ENCODE measurements at places on chromosomes 7 and 10.

- no peak for DNase-seq
These were observed 86.7 kb downstream of the RGS10 start for GRCh38 chr10:119455609-119456434.

DNA sequence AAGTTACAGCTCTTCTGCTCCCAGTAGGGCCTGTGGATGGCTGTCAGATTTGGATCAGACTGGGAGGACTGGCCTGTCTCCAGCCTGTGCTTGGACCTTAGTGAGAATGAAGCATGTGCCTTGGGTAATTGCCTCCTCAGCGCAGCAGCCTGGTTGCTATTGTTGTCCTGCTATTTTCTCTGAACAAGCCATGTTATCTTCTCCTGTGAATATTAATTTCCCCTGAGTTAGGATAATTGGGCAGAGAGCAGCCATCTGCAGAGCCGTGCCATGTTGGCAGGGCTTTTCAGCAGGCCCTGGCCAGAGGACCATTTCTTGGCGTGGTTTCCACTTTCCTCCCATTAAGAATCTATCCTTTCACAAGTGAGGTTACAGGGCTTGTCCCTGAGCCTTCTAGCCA lies 497.3 kb downstream of the SORCS3 start:
- no peak for DNase-seq

GRCh38 chr7:22443370-22444180 lies 56.4 kb downstream of the STEAP1B start:
- no peak for DNase-seq

DNA sequence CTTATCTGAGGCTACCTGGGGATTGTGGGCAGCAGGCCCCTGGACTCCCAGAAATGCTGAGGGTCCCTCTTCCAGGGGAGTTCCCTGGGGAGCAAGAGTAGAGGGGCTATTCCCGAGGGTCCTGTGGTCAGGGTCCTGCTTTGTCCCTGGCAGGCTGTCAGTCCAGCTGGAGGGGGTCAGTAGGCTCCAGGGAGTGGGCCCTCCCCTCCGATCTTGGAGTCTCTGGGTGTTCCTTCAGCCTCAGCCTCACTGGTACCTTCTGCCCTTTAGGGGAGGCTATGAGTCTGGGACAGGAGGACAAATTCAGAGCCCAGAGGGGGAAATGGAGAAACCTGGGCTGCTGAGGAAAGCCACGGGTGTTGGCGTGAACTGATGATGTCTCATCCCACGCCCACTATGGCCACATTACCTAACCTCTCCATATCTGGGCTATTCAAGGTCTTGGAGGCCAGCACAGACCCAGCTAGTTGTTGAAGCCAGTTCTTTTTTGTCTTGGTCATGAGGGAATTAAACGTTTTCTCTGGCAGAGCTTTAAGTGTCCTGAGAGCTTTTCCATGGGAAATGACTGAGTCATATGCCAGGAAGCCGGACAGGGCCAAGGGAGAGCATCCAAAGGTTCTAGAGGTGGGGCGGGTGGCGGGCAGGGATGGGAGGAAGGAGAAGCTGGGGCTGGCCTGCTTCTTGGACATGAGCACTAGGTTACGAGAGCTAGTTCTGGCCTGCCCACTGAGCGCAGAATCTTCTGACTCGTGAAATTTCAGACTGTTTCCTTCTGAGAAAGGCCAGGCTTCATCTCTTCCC lies 6.2 kb downstream of the CALHM2 start:
- no peak for DNase-seq

DNA sequence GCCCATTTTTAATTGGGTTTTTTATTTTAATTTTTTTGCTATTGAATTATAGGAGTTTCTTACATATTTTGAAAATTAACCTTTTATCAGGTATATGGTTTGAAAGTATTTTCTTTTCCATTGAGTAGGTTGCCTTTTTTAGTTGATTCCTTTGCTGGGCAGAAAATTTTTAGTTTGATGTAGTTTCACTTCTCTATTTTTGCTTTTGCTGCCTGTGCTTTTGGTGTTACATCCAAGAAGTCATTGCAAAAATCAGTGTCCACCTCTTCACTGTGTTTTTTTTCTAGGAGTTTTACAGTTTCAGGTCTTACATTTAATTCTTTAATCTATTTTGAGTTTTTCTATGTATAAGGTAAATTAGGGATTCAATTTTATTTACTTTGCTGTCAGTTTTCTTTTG lies 129.8 kb upstream of the FERD3L start:
- no peak for DNase-seq

DNA sequence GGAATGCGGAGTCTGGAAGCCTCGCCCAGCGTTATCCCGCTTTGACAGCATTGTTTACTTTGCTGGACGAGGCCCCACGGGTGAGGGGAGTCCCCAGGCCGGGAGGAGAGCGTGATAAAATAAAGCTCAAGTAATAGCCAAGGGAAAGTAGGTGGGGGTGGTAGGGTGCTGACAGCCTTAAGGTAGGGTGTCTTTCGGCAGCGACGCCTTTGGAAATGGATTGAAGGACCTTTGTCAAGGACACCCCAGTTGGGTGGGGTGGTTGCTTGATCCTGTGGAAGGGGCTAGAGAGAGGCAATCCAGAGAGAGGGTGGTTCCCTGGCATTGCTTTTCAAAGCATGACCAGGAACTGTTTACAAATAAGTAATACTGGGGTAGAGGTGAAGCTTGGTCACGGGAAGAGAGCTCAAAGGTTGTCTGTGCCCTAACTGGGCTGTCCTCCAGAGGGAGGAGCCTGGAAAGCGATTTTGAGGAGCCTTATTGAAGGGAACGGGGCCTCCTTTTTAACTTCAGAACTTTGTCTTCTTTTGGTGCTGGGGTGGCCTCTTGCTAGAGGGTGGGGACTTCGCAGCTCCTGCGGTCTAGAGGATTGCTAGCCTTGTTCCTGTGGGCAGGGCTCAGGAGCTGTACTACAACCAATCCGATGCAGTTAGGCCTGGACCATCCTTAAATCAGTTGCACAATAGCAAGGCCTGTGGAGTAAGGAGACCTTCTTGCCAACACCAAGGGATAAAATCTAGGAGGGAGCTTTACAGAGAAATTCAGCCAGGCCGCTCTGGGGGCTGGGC lies 1.3 kb downstream of the EIF4EBP2 start:
- no peak for DNase-seq

GRCh38 chr10:104664205-104664604 lies 23.1 kb downstream of the SORCS3 start:
- DNase-seq, result no peak

DNA sequence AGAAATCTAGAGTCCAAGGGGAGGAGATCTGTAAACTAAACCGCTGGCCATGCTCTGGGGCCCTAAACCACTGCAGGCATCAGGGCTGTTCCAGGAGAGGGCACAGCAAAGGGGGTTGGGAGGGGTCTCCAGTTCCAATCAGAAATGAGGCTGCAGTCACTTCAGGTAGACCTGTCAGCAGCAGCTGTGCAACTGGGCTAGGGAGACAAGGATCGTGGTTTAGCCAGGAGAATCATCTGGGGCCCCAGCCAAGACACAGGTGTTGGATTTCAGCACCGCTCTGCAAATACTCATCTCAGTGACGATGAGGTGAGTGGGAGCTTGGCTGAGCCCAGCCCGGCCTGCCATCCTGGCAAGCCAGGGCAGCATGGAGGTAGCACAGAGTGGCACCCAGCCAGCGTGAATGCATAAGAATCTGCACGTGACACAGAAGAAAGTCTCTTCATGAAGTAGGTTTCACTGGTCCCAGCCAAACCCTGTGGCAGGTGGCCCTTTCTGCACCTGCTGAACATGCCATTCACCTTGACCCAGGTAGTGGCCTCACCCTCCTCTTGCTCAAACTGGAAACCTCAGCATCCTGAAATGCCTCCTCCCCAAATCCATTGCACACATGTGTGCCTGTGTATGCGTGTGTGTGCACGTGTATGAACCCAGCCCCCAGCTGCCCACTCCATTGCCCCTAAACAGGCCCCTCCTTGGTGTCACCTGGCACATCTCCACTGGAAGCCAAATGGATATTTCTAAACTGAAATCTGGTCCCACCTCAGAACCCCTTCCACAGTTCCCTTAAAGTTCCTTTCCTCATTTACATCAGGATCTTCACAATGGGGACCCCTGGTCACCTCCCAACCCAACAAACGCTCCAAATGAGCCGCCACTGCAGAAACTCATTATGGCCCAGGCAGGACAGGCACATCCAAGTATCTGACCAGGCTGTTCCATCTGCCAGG lies 9.6 kb downstream of the GPRIN2 start:
- no peak for DNase-seq

DNA sequence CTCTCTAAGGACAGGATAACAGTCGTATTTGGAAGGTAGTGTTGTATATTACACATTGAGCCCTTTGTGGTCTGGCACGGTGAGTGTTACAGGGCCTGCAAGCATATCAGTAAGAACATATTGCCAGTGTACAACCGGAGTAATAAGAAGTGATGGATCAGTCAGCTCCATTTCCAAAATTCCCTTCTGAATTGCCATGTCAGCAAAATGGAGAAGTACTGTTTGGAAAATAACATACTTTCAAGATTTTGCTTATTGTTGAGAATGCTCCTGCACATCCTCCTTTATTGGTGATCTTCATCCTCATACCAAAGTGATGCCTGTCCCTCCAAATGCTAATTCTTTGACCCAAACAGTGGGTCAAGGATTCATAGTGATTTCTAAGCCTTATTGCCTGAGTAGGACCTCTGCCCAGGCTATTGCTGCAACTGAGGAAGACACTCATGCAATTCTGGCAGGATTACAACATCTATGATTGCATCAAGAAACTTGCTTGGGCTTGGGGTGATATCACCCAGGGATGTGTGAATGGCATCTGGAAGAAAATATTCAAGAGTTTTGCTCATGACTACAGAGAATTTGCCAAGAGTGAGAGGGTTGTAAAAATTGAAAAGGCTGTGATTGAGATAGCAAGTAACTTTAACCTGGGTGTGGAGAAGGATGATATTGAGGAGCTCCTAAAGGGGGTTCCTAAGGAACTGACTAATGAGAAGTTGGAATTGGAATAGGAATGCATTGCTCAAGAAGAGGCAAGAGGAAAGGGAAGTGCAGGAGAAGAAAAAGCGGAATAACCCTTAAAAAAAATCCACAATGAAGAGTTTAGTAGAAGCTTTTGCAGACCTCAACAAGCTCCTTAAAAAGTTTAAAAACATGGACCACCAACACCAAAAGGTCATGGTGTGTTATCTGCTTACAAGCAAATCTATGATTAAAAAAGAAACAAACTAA lies 452.2 kb upstream of the SORCS1 start:
- no peak for DNase-seq

GRCh38 chr10:99489271-99489670 lies 43.5 kb upstream of the NKX2-3 start:
- no peak for DNase-seq

DNA sequence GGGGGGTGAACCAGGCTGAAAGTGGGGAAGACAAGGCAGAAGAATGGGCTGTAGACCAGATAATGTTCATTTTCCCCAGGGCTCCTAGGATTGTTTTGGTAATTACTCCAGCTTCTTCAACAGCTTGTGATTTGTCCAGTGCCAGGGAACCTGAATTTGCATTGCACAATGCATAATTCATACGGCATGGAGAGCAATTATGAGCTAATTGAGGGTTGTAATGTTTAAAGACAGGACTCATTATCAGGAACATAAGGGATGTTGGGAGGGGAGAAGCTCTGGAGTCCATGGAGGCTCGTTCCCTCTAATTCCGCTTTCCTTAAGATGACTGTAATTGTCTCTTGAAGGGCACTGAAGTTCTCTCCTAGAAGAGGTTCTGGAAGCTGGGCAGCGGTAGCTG lies 405.0 kb upstream of the ZMIZ1 start:
- no peak for DNase-seq

DNA sequence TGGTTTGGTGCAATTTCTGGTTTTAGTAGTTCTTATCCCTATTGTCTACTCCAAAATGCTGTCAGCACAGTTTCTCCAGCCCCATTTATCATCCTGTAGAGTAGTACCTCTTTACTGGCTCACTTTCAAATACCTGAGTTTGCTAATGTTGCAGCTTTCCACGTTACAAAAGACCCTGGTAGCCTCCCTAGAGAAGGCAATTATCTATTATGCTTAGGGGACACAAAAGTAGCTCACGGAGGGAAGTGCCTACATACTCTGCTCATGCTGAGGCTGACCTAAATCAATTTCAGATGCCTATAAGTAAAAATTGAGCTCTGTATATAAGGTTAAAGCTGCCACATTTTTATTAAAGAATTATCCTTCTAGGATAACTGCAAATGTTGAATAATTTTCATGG lies 603.6 kb downstream of the CNTNAP2 start:
- DNase-seq, result no peak

DNA sequence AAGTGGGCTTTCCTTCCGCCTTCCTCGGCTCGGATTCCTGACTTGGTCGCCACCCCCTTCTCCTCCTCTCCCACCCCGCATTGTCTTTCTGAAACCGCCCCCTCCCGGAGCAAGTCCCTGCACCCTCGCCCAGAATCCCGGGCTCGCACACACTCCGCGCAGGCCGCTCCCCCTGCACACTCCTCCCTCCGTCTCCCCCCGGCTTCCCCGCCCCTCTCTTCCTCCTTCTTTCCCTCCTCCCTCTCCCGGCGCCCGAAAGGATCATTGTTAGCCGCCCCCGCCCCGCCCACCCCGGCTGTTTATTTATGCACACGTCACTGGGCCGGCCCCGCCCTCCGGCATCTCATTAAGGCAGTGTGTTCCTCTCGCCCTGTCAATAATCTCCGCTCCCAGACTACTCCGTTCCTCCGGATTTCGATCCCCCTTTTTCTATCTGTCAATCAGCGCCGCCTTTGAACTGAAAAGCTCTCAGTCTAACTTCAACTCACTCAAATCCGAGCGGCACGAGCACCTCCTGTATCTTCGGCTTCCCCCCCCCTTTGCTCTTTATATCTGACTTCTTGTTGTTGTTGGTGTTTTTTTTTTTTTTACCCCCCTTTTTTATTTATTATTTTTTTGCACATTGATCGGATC lies at the start of gene TCF7L2:
Gene TCF7L2 (plus strand): TSS at position 373 of the 633 bp plus-strand sequence. CDS start 510 bp downstream, outside the sequence.
- DNase-seq, result peak; percentile 45

DNA sequence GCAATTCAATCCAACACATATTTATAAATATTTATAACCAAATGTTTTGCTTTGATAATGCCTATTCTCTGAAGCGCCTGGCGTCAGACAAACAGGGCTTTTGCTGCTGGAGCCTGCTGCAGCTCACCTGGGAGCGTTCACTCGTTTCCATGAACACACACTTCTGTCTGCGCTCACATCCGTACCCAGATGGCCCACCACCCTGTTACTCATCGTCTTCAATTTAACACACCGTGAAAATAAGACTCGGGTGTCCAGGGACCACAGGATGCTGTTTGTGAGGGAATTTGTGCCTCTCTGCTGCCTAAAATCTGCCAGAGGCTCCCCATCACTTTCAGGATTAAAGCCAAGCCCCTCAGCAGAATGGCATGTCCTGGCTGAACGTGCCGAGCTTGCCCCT lies 74.1 kb downstream of the SLIT1 start:
- DNase-seq, result no peak

Data from T-cell (primary cell).